IPS DF 19.7 (cell line): ENCODE measurements at places on chromosomes 11 and 22.

- peak; percentile 94 for DNase-seq
These were observed 56.1 kb downstream of the AMBRA1 start for GRCh38 chr11:46537537-46538295.

- DNase-seq, result no peak
These were observed 547 bp downstream of the TUBA8 start for GRCh38 chr22:18110954-18111758.

DNA sequence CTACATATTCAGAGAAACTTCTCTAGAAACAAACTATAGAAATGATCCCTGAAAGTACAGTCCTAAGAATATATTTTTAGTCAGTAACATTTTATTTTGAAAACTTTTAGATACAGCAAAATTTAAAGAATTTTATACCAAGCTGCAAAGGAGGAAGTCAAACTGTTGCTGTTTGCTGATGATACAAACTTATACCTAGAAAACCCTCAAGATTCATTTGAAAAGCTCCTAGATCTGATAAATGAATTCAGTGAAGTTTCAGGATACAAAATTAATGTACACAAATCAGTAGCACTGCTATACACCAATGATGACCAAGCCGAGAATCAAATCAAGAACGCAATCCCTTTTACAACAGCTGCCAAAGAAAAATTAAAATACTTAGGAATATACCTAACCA lies 10.1 kb downstream of the ZBTB44 start:
- no peak for DNase-seq

- no peak for DNase-seq
These were observed 30.9 kb downstream of the C11orf91 start for GRCh38 chr11:33669598-33670249.

- no peak for DNase-seq
These were observed 1134.1 kb downstream of the BRD1 start for GRCh38 chr22:48693377-48694135.

DNA sequence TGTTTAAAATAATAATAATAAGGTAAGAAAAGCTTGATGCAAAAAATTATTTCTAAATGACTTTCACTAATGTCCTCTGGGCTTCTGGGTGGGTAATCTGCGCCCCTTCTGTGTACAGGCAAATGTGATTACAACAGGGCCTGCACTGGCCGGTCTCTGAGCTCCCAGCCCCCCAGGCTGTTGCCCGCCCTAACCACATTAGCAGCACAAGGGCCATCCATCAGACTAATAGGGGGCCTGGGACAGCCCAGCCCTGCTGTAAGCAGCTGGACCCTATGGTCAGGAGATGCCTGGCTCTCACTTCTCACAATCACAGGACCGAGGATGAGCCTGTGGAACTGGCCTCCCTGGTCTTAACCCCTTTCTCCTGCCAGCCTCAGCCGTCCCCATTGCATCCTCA lies 388.4 kb downstream of the BUD13 start:
- DNase-seq, result no peak

GRCh38 chr11:102664001-102664752 lies 39.0 kb upstream of the MMP20 start:
- no peak for DNase-seq

DNA sequence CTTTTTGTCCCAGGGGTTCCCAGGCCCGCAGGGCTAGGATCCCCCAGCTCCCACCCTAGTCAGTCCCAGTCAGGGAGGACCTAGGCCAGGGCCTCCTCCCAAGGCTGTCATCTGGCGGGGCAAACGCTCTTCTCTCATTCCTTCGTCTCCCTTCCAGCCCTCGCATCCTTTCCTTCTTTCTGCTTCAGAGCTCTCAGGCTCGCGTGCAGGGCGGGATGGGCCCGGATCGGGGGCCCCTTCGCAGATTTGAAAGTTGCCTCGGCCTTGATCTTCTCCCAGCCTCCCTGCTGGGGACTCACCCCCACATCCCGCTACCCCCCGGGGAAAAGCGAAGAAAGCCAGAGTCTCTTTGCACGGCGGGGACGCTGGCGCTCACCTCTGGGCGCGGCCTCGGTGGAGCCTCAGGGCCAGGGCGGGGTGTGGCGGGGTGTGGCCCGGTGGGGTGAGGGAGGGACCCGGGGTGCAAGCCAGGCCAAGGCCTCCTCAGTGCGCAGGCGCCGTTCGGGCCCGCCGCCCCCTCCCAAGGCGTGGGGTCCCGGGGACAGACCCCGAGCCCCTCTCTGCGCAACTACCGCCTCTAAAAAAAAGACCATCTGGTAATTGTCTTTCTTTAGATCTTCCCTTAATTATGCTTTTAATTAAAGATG lies 14.8 kb upstream of the PAX6 start:
- no peak for DNase-seq

- DNase-seq, result no peak
These were observed 4.2 kb downstream of the ALDH3B1 start for GRCh38 chr11:68014157-68014946.

DNA sequence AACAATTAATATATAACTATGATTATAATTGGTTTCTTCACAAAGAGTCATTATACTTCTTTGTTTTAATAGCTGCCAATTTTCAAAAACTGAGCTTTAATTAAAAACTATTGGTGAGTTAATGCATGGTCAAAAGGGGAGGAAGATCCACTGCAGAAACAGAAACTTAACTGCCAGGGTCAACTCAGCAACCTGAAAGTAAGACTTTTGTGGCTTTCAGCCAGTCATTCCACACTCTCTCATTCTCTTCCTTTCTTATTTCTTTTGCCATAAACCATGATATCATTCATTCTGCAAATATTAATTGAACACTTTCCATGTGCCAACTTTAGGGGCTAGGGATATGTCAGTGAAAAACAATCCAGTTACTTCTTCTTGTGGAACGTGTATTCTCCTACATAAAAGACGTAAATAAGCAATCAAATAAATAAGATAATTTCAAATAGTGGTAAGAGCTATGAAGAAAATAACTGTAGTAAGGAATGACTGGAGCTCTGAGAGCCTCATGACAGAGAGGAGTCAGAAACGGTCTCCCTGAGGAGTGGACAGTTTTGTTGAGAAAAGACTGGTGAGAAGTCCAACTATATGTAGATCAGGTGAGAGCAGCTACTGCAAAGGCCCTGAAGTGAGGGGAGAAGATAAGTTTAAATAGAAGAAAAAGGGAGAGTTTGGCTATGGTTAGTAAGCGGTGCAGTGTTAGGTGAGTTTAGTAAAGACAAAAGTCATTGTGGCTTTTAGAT lies 130.5 kb downstream of the GRIA4 start:
- DNase-seq, result no peak

- DNase-seq, result no peak
These were observed 807.6 kb downstream of the DLG2 start for GRCh38 chr11:84819537-84819936.

GRCh38 chr11:10314199-10315072 lies 9.6 kb downstream of the ADM start:
- DNase-seq, result no peak
